ENCODE measurements at places on chromosomes 11 and 22.
A peak's percentile ranks its signal among the peaks of the same experiment; 100 is the strongest.

GRCh38 chr11:69157156-69157821, 1.6 kb downstream of the SMIM38 start:
- DNase-seq, result no peak

DNA sequence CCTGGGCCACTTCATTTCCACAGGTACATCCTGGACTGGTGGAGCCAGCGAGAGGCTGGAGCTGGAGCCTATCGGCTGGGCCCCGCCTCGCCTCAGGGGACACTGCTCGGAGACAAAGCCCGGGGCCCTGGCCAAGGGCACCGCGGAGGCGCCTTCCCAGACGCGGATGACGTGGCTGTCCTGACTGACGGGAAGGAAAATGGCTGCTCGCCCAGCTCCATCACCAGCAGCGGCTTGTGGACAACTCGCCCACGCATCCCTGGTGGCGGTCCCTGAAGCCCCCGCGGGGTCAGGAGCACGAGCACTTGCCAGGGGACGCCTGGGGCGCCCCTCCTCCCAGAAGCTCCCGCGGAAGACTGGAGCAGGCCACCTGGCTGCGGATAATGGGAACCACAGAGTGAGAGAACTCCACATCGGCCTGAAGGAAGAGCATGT, 49.6 kb downstream of the CECR2 start:
- no peak for DNase-seq

DNA sequence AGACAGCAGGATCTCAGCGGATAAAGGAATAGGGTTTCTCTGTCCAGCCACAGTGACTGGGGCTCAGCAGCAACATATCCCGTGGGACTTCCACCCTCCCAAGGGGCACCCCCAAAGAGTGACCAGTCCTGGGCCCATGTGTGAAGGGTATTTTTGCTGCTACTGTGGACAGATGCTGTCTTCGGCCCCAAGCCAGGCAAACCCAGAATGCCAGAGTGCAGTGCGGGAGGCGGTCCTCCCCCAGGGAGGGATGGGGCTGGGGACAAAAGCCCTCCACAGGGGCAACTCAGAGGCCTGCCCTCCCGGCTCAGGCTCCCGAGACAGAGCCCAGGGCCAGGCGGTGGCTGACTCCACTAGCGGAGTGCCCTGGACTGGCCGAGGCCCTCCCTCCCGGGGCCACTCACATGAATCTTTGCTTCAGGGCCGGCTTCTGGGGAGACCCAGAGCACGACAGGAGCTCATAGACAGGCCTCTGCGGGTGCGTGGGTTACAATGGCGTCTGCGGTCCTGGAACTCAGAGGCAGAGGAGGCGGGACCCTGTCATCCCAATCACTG, 34.7 kb upstream of the WNT7B start:
- no peak for DNase-seq

- no peak for DNase-seq
These were observed 854.4 kb upstream of the CCDC90B start for GRCh38 chr11:84140386-84141169.

- DNase-seq, result no peak
These were observed 59.8 kb downstream of the TENM4 start for GRCh38 chr11:79381036-79381435.

- no peak for DNase-seq
These were observed 27.4 kb downstream of the OTOG start for GRCh38 chr11:17574141-17575091.

DNA sequence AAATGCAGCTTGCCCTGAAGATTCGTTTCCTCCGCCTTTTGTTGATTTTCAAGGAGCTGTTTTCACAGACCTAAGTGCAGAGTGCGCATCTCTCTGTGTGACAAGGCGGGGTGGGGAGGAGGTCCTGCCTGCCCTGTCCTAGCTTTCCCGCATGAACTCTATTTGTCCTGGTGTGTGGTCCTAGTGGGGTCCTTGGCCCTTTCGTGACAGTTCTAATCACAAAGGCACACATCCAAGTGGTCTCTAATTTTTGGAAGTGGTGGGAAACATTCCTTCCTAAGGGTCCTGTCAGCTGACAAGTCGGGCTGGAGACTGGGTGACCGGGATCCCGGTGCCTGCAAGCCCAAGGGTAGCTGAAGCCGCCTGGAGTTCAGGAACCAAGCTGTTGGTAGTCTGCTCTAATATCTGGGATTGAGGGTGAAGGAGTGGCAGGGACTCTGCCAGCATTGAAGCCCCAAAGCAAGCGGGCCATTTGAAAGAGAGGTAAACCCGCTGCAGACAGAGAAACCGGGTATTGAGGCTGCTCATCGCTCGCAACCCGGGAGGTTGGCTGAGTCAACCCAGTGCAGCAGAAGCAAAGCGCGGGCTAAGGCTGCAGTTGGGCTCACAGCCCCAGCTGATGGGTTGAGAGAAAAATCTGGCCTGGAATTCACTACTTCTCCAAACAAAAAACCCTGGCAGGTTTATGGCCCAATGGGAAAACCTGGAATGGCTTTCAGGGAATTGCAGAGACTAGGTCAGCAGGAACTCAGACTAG, 28.1 kb upstream of the FBXO3 start:
- no peak for DNase-seq

DNA sequence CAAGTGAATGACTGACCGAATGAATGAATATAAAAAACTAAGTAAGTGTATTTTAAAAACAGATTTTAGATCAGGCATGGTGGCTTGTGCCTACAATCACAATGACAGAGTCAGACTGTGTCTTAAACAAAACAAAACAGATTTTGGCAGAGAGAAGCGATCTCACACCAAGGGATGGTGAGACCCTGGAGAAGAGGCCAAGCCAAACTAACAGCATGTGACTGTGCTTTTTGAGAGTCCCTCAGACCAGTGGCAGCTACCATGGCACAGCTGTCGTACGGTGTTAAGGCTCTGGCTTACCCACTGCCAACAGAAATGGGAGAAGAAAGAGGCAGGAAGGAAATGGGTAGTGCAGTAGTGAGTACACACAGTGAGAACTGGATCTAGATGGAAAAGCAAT, 60.6 kb downstream of the SGSM3 start:
- no peak for DNase-seq

GRCh38 chr11:83033972-83034672, 37.6 kb downstream of the RAB30 start:
- DNase-seq, result no peak

DNA sequence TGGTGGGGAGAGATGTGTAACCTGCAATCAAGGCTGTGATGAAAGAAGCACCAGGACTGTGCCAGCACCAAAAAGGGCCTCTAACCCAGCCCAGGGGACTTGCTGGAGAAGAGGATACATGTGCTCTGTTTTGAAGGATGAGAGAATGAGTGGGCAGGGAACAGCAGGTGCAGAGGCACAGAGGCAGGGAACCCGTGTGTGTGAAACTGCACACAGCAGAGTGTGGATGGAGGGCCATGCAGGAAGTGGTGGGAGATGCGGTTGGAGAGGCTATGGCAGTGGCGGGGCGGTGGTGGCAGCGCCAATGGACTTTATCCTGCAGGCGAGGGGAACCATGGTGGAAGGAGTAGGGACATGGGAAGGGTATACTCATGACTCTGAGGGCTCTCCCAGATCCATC, 25.2 kb upstream of the LRRC32 start:
- no peak for DNase-seq

- DNase-seq, result peak; percentile 57
These were observed 737 bp downstream of the RBM4 start for GRCh38 chr11:66639066-66639813.

GRCh38 chr11:66674964-66675602, 2.6 kb downstream of the RBM4B start:
- no peak for DNase-seq

All from CD4-positive, alpha-beta T cell treated with Interleukin-1 beta for 1 hour (primary cell).